Right renal cortex interstitium (tissue), 3 donors: ENCODE measurements at places on chromosomes 4 and X.

DNA sequence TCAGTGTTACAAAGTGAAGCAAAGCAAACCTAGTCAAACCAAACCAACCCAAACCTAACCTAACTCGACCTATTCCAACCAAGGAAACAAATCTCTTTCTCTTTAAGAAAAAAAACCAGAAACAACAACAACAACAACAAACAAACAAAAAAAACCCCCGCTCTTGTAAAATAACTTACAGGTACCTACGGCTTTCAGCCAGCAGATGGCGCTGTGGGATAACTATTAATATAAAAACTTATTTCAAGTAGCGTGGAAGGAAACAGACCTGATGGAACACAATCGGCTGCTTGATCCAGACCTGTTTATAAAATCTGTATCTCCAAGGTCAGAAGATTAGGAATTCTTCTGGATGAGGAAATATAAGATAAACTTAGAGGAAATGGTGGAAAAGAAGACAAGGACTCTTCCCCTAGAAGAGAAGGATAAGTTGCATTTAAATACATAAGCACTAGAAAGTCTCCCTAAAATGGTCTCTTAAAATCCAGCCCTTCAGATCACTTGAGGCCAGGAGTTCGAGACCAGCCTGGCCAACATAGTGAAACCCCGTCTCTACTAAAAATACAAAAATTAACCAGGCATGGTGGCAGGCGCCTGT lies 34.4 kb upstream of the CDKL5 start:
- DNase-seq: peak; percentile 20

- DNase-seq: no peak
Observed at GRCh38 chrX:13179586-13179985, 135.2 kb upstream of the FAM9C start.

GRCh38 chr4:99790796-99791617 lies 25.6 kb upstream of the DAPP1 start:
- no peak for DNase-seq

GRCh38 chr4:189279188-189279587 lies 661.5 kb upstream of the FRG1 start:
- DNase-seq: no peak

- DNase-seq: no peak
Observed at GRCh38 chr4:11430536-11430935, 1.8 kb upstream of the HS3ST1 start.

DNA sequence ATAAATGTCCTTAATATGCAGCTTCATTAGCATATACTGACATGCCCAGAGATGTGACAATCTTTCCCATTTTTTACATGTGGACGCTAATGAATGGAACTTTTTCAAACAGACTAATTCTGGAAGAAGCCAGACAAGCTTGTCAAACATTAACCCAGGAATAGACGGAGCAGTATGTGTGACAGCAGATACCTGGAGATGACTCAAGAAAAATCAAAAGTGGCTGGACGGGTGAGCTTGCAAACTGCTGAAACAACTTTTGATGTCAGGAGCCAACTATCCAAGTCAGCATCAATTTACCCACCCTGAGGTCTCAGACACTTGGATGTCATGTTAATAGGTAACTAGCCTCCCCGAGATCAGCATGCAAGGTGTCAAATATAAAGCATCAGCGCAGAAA lies 183.0 kb downstream of the PACRGL start:
- no peak for DNase-seq
